Common myeloid progenitor, CD34-positive (primary cell): ENCODE measurements at places on chromosomes 1 and 21.
A peak's percentile ranks its signal among the peaks of the same experiment; 100 is the strongest.

- peak; percentile 72 for DNase-seq
These were observed 12.5 kb upstream of the ATF3 start for GRCh38 chr1:212595787-212596714.

DNA sequence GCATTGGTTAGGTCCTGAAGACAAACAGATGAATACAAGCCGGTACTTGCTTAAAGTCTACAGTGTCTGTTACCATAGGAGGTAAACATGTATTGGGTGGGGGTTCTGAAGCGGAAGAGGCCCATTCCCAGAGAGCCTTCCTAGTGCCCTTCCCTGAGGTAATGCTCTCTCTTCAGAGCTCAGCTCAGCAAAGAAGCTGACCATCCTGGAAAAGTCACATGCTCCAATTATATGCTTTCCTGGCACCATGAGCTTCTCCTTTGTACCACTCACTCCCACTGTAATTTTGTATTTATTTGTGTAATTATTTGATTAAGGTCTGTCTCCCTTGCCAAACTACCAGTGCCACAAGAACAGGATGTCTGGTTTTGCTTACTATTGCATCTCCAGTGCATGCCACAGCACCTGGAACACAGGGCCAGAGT lies 42.0 kb downstream of the RAB3B start:
- no peak for DNase-seq

DNA sequence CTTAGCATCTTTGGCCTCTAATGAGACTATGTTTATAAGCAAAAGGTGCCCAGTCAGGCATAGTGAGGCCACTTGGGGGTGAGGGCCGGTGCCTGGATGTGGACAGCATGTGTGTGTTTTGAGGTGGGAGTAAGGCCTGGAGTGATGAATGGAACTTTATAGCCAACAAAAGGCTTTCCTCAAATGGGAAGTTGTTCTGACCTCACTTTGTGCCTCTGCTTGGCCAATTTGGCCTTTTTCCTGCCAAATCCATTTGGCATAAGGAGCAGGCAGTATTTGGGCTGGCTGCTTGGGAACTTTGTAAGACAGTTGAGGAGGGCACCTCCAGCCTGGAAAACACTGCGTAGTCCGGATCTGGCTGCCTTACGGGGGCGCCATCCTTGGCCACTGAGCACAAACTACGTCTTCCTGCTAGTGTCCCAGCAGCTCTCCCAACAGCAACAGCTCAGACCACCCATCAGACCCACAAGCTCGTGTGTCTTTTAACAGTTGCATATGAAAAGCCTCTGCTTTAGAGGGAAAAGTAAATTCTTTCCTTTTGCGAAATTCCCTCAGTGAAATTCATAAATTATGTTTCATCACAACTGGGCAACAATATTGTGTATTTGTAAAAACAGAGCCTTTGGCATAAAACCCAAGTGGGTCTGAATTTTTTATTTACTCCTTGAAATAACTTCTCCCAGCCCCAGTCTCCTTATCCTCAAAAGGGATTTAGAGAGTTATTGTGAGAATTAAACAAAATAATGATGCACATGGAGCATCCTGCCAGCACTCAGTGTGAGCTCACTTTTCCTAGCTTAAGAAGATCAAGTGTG lies 322.9 kb downstream of the DISC1 start:
- DNase-seq = no peak

GRCh38 chr1:67239738-67240137 lies 67.9 kb upstream of the IL12RB2 start:
- no peak for DNase-seq

GRCh38 chr1:247209396-247209795 lies 37.6 kb upstream of the ZNF124 start:
- DNase-seq = no peak

DNA sequence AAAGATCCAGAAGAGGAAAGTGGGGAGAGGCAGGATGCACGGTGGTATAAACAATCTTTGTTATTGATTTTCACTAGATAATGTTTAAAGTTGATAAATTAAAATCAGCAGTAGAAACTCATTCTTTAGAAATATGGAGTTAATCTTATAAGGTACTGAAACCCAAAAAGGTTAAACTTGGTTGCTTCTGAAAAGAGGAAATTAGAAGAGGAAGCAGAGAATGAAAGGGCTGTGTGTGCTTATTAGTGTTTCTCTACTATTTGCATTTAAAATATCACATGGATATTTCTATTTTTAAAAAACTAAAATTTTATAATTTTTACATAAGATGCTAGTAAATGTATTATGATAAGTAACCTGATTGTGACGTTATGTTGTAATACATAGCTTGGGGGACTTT lies 24.4 kb downstream of the C1orf141 start:
- peak; percentile 46 for DNase-seq

- DNase-seq = peak; percentile 1
These were observed 109.6 kb downstream of the WDR3 start for GRCh38 chr1:118039170-118039569.

GRCh38 chr1:79004916-79005315 lies 1.6 kb downstream of the ADGRL4 start:
- no peak for DNase-seq

GRCh38 chr1:197312163-197312562 lies 44.1 kb downstream of the CRB1 start:
- no peak for DNase-seq

GRCh38 chr1:4637616-4638344 lies 16.6 kb upstream of the AJAP1 start:
- no peak for DNase-seq

DNA sequence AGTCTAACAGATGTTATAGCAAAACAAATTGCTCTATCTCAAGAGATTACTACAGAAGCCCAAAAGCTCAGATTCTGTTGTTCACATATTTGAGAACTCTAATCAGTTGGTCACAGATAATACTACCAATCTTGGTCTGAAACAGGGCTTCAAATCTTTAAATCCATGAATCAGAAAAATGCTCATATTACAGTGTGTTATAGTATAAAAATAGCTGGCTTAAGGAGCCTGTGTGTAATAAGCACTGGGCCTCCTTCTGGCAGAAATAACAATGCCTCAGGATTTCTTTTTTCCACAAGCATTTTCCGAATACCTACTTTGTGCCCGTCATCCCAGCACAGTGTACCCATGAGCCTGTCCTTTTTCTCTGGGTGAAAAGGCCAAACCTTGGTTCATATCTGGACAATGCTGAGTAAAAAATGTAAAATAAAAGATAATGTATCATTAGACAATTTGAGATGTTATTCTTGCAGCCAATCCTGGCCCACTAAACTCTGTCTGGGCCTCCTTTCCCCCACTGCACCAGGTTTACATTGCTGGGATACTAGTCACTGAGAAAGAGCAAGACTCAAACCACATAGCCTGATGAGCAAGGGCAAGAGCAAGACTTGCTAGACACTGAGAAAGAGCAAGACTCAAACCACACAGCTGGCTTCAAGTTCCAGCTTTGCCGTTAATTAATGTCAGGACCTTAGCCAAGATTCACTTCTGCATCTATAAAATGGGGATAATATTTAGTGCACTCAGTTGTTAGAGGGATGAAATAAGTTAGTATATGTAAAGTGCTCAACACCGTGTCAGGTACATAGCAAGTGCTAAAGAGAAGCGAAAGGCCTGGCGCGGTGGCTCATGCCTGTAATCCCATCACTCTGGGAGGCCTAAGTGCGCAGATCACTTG lies 17.0 kb upstream of the ADAR start:
- DNase-seq = no peak

DNA sequence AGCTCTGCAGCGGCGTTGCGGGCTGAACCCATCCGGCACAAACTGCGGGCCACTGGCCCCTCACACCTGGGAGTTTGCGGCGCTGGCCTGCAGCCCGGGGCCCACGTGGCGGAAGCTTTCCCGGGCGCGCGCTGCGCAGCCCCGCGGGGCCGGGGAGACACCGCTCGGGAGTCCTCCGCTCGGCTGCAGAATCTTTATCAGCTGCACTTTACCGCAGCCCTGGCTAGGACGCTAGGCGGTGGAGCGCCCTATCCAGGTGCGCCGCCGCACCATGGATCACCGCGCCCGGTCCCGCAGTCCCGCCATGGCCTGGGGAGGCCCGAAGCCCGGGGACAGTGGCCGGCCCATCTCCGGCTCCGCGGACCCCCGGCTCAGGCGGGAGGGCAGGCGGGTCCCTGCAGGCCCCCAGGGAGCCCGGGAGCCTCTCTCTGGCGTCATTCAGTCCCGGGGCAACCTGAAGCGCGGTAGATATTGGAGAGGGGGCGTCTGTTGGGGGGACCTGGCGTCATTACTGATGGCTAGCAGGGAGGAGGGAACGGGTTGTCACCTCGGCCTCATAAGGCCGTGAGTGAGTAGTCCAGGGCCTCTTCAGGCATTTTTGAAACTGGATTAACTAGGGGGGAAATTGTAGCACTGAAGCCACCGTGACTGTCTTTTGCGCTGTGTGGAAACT lies 5.7 kb upstream of the OLIG2 start:
- no peak for DNase-seq

- DNase-seq = peak; percentile 80
These were observed 43.5 kb upstream of the RAB4A start for GRCh38 chr1:229227298-229227919.

DNA sequence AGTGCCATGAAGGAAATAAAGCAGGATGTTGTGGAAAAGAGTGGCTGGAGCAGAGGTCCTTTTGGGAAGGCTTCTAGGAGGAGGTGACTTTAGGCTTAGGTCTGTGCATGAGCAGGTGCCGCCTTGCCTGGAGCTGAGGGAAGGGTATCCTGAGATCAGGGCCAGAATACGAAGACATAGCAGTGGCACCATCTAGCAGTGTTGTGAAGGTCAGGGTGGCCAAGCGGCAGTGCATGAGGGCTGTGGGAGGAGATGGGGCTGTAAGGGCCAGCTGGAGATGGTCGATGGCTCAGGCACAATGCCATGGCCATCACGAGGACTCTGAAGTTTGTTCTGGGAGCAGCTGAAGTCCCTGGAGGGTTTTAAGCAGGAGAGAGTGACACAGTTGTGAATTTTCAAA lies 219.5 kb downstream of the PTPRU start:
- no peak for DNase-seq

DNA sequence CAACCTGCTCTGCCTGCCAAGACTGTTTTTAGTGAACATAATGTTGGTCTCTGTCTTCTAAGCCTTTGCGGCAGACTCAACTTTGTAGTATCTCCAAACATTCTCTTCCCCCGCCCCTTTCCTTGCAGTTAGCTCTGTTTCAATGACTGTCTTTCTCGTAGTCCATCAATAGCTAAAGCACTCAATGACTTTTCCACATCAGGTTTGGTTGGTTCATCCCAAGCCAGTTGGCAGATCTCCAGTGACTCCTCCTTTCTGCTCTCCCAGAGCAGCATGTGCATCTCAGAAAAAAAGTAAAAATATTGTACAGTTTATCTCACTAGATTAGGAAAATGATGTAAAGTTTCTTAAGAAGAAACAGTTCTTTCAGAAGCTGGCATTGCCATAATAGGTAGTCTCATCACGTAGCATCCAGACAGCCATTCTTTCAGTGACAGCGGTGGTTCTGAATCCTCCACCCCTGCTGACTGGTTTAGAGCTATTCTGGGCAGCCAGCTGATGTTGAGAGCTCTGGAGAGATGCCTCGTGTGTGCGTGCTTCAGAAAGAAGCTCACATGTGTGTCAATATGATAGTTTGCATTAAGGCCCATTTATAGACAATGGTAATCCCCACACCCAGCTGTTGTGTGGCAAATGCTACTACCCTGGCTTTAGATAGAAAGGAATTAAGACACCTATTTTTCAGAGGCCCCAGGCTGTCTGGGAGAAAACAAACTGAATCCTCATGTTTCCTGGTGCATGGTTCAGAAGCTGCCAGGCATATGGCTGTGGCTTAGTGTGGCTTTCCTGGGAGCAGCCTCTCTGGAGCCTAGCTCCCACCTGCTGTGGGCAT lies 53.2 kb downstream of the CNN3 start:
- DNase-seq = no peak

DNA sequence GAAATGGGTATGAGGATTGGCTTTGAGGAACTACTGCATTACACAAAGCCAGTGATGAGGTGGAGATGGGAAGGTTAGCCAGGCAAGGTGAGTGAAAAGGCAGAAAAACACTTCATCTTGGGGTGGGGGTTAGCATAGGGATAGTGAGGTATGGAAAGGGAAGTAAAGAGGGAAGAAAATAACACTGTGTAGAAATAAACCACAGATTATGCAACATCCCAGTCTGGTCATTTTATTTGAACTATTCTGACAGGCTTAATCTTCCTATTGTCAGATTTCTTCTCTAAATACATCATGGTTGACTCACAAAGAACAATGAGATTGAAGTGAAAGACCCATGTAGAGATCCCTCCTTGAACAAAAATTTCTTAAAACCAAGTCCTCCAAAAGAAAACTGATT lies 640.2 kb downstream of the PTPRC start:
- peak; percentile 31 for DNase-seq

DNA sequence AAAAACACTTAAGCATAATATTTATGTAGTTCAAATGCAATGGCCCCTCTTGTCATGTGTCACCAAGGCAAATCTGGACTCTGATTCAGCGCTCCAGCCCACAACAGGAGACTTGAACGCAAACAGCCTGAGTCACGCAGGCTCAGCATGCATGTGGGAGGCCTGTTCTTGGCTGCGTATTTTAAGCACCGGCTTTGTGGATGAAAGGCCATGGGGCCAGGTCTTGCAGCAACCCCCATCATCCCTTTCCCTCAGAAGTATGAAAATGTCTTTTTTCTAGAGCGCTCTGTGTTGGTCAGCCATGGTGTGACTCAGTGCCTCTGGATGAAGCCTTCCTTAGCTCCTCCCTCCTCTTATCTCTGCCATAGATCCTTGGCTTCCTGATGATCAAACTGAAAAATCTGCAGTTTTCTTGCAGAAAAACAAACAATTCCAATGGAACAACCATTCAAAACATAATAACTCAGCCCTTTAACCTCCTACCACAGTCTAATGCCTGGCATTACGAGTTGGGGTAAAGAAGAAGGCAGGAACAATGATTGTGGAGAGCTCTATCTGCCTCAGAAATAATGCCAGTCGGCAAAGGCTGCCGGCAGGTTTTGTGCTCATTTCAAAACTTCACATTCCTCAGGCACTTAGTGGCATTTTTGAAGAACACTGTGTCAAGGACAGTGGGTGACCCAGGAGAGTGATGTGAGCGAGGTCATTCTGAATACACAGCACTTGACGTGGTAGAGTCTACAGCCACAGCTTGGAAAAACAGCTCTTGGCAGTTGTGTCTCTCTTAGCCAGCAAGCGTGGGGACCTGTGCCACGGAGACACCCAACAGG lies 167.5 kb downstream of the CLIC6 start:
- no peak for DNase-seq

DNA sequence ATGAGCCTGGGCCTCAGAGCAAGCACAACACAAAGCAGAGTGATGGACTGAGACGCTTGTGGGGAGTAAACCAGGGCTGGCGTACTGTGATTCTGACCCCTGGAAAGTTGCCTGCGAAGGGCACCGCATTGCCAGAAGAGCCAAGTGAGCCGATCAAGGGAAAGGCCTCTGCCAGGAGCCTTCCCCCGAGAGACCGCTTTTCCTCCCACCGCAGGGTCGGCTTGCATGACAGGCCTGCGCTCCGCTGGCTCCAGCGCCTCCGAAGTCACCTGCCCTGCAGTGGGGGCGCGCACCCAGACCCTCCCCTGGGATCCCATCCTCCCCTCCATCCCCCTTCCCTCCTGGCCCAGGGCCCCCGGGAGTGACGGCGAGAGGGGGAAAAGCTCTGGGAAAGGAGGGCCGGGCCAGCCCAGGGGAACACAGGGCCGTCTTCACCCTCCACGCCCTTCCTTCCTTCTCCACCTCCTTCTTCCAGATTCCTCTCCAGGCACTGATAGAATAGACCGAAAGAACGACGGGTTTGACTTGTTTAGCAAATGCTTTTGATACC lies 165.0 kb downstream of the TRIM33 start:
- DNase-seq = no peak

GRCh38 chr21:31928656-31929055 lies 55.8 kb downstream of the HUNK start:
- no peak for DNase-seq
